ENCODE measurements at places on chromosomes 6 and 20. TPM values are rescaled to one million over a fixed set of nuclear protein-coding genes. Genes with fewer than 3 reads are reported as not detected.

GRCh38 chr20:15763366-15763765 lies 809.9 kb downstream of the KIF16B start:
- no peak for DNase-seq

DNA sequence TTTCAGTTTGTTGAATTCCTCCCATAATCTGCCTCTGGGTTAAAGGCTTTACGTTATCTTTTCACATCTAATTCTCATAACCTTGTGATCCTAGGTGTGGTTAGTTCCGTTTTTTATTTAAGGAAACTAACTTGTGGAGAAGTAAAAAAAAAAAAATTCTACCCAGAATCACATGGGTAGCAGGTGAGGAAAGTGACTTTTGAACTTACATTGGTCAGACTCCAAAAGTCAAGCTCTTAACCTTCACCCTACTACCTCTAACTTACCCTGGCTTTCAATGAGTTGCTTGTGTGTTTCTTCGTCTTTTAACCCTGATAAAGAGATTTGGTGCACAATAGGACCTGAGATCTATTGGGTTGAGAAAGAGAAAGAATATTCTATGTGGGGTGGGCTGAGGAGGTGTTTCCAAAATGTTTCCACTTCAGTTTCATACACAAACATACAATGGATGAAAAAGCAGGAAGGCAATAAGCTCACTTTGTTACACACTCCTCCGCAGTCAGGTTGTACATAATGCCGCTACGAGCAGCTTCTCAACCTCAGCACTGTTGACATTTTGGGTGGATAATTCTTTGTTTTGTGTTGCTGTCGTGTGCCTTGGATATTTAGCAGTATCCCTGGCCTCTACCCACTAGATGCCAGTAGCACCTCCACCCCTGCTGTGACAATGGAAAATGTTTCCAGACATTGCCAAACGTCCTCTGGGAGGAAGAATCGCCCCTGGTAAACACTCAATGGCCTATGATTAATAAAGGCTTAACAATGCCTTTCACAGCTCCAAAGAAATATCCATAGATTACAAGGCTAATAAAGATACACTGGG lies 193.0 kb upstream of the ZNF217 start:
- DNase-seq, result no peak

DNA sequence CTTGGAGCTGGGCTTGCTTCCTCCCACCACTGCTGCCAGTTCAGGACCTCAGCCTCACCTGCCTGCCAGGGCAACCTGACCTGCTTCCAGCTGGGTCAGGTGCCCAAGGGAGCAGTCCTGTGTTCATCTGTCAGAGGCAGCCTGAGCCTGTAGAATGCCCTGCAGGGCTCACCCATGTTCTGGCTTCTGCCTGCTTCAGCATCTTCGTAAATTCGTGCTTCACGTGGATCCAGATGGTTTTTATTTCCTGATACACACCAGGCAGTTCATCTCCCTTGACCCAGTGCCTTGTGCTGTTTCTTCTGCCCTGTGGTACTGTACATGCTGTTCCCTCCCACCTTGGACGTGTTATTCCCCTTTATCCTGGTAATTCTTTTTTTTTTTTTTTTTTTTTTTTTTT lies 50.2 kb downstream of the ARID1B start:
- DNase-seq, result no peak

DNA sequence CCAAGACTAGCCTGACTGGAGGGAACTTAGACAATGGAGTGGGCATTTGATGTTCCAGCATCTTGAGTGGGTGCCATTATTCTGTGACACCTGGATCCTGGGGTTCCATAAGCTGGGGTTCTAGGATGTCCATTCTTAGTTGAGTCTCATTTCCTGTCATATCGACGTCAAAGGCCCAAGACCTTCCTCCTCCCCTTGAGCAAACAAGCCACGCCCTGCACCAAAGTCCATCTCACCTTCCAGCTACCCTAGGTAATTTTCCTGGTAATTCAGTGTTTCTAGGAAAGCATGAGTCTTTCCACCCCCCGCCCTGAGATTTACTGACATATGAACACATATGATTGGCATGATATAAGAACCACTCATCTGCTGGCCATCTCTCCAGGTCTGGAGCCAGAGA lies at the start of gene TRIM40:
Gene TRIM40, plus strand, starts transcription at position 384 of the 400 bp plus-strand sequence. CDS start 897 bp downstream, outside the sequence.
- DNase-seq, result no peak

- no peak for DNase-seq
Observed at GRCh38 chr6:14694308-14694707, 551.6 kb upstream of the JARID2 start.

- no peak for DNase-seq
Observed at GRCh38 chr6:128648022-128648598, 127.7 kb upstream of the PTPRK start.

DNA sequence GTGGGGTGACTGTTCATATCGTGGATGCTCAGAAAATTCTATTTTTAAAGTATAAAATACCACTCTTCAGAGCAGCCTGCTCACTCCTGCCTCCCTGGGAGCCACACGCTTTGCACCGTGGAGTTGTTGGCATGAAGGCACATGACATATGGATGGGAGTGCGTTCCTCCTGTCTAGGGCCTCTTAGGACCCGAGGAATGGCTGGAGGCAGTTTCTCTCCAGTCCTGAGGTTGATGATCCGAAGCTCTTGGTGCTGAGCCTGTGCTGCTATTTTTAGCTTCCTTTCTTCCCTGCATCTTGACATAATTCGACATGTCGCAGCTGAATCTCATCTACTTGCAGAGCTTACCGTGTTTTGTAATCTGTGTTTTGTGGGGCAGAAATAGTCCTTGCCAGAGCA lies 73.9 kb downstream of the PHACTR3 start:
- no peak for DNase-seq

DNA sequence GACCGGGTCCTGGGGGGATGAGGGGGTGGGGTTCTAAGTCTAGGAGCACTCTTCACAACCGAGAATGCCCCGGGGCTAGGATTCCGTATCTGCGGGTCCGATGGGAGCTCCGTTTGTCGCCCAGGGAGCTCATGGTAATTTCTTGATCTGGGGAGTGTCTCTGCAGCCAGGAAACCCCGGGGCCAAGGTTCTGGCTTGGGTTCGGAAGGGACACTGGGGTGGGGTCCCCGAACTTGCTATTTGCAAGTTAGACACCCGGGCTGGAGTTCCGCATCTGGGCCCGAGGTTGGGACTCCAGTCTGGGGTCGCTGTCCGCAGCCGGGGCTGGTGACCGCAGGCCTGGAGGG lies 397 bp downstream of the PEDS1 start:
- peak; percentile 27 for DNase-seq

DNA sequence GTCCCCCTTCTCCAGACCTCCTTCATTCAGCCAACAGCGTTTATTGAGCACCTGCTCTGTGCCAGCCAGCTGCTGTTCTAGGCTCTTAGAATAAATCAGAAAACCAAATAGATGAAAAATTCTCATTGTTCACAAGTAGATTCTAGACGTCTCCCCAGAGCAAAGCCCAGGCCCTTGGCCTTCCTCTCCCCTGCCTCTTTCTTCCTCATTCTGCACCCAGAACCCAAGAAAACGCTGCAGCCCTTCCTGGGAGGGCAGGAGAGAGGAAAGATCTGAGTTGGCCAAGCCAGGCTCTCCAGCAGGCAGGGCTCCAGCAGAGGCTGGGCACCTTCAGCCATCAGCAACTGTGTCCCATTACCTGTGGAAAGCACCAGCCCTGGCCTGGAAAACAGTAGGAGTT lies 12.0 kb upstream of the BPI start:
- DNase-seq, result no peak

GRCh38 chr6:144104898-144105487 lies 9.6 kb upstream of the SF3B5 start:
- peak; percentile 64 for DNase-seq

- DNase-seq, result peak; percentile 39
Observed at GRCh38 chr6:128807577-128807976, 75.4 kb upstream of the LAMA2 start.

GRCh38 chr6:40336940-40337760 lies 250.0 kb downstream of the LRFN2 start:
- DNase-seq, result no peak

DNA sequence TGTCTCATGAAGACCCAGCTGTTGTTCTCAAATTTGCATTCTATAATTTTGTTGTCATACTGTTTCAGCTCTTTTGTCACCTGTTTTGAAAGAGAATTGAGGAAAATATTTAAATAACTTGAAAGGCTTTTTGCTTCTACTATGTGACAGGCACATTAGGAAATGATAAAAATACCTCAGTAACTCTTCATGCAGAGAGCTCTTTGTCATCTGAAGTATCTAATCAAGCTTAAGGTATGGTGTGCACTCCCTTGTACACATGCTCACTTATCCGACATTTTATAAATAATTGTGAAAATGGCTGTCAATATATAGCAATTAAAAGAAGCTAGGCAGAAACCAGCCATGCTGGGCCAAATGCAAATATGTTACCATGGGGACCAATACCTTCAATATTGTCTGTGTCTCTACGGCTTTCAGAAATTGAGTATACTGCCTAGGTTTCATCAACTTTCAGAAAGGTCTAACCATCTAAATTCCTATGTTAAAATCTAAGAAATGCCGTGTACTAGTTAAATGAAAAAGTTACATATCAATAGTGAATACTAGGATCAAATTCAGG lies 349.0 kb downstream of the RNGTT start:
- no peak for DNase-seq

DNA sequence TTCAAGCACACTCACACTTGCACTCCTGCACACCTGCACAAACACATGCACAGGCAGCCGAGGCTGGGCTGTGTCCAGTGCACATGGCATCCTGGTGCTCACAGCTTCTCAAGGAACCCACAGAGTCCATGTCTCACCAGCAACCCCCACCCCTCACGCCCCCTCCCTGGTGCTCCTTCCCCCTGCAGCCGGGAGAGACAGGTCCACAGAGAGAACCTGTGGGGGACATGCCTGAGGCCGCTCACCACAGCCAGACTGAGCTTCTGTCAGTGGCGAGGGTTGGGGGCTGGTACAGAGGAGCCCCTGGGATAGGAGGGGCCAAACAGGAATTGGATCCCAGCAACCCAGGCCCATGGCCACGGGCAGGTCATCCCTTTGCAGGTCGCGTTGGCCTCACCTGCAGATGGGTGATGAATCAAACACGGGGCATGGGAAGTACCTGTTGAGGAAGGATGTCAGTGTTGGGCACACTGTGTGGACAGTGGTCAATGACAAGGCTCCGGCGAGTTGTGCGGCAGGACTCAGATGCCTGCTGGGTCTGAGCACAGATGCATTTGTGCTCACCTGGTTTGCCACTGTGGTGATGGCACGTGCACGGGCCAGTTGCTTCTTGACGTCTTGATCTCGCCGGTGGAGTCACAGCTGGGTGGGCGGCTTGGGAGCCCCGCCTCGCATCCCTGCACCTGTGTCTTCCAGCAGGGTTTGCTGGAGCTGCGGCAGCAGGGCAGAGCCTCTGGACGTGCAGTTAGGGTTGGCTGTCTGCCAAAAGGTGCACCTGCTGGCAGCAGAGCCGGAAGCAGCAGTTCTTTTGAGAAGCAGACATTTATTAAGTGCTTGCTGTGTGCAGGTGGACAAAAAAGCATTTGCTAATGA lies 113.0 kb downstream of the ERMARD start:
- no peak for DNase-seq

DNA sequence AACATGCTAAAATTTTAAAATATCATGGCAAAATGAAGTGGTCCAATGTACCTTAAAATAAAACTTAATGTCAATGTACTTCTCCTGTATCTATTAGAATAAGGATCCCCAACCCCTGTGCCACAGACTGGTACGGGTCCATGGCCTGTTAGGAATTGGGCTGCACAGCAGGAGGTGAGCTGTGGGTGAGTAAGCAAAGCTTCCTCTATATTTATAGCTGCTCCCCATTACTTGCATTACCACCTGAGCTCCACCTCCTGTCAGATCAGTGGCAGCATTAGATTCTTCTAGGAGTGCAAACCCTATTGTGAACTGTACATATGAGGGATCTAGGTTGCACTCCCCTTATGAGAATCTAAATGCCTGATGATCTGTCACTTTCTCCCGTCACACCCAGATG lies 86.0 kb downstream of the SLC16A10 start:
- no peak for DNase-seq

DNA sequence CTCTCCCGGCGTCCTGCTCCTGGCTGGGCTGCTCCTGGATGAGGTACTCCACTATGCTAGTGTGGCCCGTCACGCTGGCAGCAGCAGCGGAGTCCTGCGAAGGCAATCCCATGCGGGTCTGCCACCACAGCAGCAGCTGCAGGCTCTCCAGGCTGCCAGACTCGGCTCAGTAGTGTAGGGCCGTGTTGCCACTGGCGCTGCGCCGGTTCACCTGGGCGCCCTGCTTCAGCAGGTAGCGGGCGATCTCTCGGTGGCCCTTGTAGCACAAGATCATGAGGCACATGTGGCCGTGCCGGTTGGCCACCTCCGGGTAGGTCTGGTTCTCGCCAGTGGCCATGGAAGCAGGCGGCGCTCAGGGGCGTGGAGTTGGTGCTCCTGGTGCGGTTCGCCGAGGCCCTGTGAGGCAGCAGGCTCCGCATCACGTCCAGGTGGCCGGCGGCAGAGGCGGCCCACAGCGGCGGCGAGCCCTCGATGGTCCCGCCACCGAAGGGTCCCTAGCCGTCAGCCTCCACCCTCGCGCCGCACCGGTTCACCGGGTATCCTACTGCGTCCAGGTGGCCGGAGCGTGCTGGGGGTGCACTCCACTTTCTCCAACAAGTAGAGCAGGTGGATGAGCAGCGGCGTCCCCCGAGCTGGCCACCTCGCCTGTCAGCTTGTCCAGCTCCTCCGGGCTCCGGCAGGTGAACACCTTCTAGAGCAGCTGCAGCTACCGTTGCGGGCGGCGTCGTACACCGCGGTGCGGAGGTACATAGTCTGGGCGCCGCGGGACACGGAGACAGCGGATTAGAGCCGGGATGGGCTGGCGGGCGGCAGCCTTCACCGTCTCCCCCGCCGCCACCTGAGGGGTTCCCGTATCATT lies 19.8 kb downstream of the RFPL4B start:
- DNase-seq, result no peak

- DNase-seq, result no peak
Observed at GRCh38 chr6:42230345-42231321, 13.0 kb upstream of the MRPS10 start.

GRCh38 chr6:31112478-31112877 lies at the start of gene C6orf15:
C6orf15 (minus strand) TSS chr6:31112575; CDS start chr6:31112555, 20 bp downstream.
- no peak for DNase-seq

GRCh38 chr20:10537850-10538480 lies 102.9 kb downstream of the SLX4IP start:
- no peak for DNase-seq

- no peak for DNase-seq
Observed at GRCh38 chr20:13681248-13682125, 42.8 kb upstream of the TASP1 start.

GRCh38 chr6:147071776-147072175 lies 132.4 kb upstream of the STXBP5 start:
- no peak for DNase-seq

GRCh38 chr20:56875052-56875659 lies 246.1 kb downstream of the TFAP2C start:
- DNase-seq, result no peak

Gene GPX5
- total RNA-seq, result not detected

Gene MEP1A
- total RNA-seq, result not detected

Gene FAM162B
- total RNA-seq, result not detected

Gene COL21A1
- total RNA-seq, result 0.43 TPM

Gene CCM2L
- total RNA-seq, result 0.75 TPM

Gene TMEM200A
- 12.8 TPM for total RNA-seq

Gene PSMA7
- 237 TPM for total RNA-seq

Gene ADGRF4
- total RNA-seq, result not detected

Gene SLC22A1
- 0.22 TPM for total RNA-seq

Gene TMEM74B
- 4.2 TPM for total RNA-seq
